ENCODE measurements at places on chromosomes 13 and 19.

- DNase-seq, result no peak
Observed at GRCh38 chr13:99357131-99357596, 50.0 kb upstream of the GPR183 start.

DNA sequence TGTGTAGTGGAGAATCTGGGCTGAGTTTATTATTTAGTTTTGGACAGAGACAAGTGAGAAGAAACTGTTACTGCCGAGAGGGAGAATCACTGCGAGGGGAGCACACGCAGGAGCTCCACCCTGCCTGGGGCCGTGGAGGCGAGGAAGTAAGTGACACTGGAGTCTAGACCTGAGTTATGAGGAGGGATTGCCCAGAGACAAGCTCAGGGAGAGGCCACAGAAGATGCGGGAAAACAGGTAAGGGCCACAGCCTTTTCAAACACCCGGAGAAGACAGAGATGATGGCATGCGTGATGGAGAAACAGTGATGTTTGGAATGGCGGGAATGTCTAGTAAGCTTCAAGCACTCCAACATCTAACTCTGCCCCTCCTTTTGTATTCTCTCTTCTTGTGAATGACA, 84.1 kb downstream of the TNFSF11 start:
- DNase-seq, result no peak

GRCh38 chr19:14310055-14310454, 71.2 kb upstream of the ADGRE5 start:
- DNase-seq, result no peak

DNA sequence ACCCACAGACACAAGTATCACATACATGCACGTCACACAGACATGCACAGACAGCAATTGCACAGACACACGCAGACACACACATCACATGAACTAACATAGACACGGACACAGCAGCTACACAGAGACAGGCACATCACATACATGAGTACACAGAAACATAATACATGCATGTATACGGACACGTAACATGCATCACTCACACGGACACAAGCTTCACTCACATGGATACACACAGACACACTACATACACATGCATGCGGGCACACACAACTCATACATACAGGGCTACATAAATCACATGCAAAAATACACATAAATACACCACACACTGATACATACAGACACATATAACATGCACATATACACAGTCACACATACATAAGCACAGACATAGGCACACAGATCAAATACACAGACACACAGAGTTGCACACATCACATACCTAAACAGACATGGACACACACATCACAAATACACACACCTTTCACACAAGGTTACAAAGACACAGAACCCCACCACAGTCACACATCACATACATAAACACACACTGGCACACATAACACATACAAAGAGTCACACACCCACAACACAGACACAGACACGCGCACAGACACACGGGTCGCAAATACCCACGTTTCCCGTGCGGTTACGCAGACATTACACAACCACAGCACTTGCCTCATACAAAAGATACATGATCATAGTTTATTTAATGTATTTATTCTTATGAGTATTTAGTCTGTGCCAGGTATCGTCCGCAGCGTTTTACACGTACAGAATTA, 1.1 kb upstream of the LMTK3 start:
- DNase-seq, result no peak

DNA sequence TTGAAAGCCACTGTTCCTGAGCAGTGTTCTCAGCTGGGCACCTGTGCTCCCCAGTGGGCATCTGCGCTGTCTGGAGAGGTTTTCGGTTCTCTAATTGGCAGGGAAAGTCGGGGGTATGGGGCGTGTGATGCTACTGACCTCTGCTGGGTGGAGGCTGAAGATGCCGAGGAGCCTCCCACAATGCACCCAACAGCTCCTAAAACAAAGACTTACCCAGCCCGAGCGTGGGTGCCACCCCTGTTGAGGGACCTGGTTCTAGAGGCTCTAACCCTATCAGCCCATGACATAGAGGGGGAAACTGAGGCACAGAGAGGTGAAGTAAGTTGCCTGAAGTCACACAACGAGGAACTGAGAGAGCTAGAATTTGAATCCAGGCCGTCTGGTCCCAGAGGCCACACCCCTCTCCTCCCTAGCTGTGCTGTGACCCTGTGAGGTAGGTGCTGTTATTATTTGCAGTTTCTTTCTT, 2.3 kb downstream of the SPACA4 start:
- DNase-seq, result no peak

GRCh38 chr13:39107561-39107960, 69.3 kb downstream of the NHLRC3 start:
- DNase-seq, result no peak

- no peak for DNase-seq
Observed at GRCh38 chr19:6760606-6761005, 6.6 kb downstream of the SH2D3A start.

- no peak for DNase-seq
Observed at GRCh38 chr19:518598-519231, 11.4 kb downstream of the TPGS1 start.

DNA sequence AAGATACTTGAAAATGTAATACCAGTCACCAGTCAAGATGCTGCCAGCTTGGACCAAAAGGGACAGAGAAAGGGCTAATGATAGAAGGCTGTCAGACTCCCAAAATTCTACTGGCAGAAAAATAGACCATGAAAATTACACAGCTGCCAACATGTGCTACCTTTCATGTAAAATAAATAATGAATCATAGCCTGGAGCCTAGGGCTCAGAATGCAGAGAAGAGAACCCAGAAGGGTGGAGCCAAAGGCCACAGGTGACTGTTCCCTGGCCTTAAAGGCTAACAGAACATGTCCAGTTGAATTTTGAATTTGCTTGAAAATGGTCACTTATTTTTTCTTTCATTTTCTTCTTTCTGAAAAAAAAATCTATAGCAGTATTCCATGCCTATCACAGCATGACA, 1827.0 kb upstream of the MIR17HG start:
- DNase-seq, result no peak

DNA sequence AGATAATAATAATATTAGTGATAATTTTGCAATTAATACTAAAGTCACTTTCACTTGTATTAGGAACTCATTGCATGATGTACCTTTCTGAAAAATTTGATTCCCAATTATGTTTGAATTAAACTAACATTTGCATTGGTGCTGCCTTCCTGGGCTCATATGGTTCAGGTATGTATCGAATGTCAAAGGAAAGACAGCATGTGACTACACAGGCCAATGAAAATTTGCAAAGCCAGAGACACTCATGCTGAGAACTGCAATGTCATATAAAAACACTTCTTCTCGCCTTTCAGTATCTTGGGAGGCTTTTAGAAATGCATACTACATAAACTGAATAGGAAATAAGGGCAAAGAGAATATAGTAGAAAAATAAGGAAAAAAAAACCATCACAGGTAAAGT, 44.3 kb downstream of the RAP2A start:
- no peak for DNase-seq

All from right renal pelvis (tissue), 4 donors.